ENCODE measurements at places on chromosomes 12 and 14. TPM values are rescaled to one million over a fixed set of nuclear protein-coding genes. Genes with fewer than 3 reads are reported as not detected.
A peak's percentile ranks its signal among the peaks of the same experiment; 100 is the strongest.

- H3K4me3 ChIP-seq, result no peak overlapping the region
- H3K27me3 ChIP-seq, result peaks cover 34% of the 10 kb centered on the region
- DNase-seq, result no peak
- no peaks in the 10 kb centered on the region for H3K4me1 ChIP-seq
These were observed 6.7 kb upstream of the KRT86 start for GRCh38 chr12:52267699-52268098.

GRCh38 chr12:25001311-25001710 lies 52.4 kb upstream of the BCAT1 start:
- H3K27ac ChIP-seq, result no peak overlapping the region
- H3K4me3 ChIP-seq, result no peak overlapping the region
- peaks cover 12% of the 10 kb centered on the region for H3K4me1 ChIP-seq
- no peaks in the 10 kb centered on the region for H3K36me3 ChIP-seq
- DNase-seq, result no peak
- H3K27me3 ChIP-seq, result no peaks in the 10 kb centered on the region

DNA sequence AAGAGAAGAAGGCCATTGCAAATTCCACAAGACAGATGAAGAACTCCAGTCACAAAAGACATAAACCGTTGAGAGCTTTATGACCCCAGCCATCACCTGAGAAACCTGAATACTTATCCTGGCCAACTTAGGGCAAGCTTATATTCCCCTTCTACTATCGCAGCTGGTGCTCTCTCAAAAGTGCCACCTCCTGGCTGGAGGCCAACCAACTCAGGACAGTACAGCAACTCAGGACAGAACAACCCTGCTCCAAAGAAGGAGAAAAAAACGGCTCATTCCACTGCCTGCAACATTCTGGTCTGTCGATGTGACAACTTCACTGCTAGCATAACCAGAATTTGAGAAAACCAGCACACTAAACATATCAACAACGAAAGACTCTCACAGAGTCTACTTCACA lies 9.7 kb upstream of the KRT6B start:
- H3K27me3 ChIP-seq, result peaks cover 43% of the 10 kb centered on the region
- H3K27ac ChIP-seq, result no peak overlapping the region
- no peaks in the 10 kb centered on the region for H3K36me3 ChIP-seq
- no peaks in the 10 kb centered on the region for H3K4me1 ChIP-seq

DNA sequence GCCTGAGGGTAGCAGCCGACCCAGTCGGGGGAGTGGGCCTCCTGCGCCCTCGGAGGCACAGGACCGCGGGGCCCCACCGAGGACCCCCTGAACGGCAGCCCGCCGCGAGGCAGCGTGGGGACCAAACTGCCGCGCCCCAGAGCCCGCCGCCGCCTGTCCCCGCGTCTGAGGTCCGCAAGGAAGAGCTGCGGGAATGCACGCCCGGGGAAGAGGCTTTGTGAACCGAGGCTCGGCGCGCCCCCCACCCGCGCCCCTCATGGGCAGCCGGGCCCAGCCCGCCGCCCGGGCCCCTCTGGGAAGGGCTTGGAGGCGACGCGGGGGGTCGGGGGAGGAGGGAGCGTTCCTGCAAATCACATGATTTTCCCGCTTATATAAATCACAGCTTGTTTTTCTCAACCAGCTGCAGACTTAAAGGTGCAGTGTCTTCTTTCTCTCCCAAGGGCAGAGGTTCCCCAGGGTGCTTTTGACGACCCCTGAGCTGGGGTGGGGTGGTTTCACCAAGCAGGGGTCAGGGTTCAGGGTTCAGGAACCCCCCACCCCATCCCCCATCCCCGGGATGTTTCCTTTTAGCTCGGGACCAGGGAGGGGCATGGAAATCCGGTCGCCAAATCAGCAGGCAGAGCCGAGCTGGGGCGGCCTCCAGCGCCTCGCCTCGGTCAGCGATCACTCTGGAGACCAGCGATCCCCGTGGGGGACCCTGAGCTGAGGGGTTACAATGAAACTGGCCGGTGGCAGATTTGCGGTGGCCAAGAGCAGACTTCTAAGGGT lies 44.7 kb upstream of the ATP23 start:
- no peak for DNase-seq
- H3K27ac ChIP-seq, result no peak overlapping the region
- peaks cover 44% of the 10 kb centered on the region for H3K4me1 ChIP-seq
- no peaks in the 10 kb centered on the region for H3K36me3 ChIP-seq

KRT71 gene
- not detected for total RNA-seq

- H3K4me3 ChIP-seq, result no peak overlapping the region
- no peak for DNase-seq
- H3K27me3 ChIP-seq, result peaks cover 46% of the 10 kb centered on the region
- H3K27ac ChIP-seq, result no peak overlapping the region
- no peaks in the 10 kb centered on the region for H3K4me1 ChIP-seq
These were observed 1.8 kb downstream of the GALNT9 start for GRCh38 chr12:132327336-132328171.

TGM1 gene
- 3.0 TPM for total RNA-seq

DNA sequence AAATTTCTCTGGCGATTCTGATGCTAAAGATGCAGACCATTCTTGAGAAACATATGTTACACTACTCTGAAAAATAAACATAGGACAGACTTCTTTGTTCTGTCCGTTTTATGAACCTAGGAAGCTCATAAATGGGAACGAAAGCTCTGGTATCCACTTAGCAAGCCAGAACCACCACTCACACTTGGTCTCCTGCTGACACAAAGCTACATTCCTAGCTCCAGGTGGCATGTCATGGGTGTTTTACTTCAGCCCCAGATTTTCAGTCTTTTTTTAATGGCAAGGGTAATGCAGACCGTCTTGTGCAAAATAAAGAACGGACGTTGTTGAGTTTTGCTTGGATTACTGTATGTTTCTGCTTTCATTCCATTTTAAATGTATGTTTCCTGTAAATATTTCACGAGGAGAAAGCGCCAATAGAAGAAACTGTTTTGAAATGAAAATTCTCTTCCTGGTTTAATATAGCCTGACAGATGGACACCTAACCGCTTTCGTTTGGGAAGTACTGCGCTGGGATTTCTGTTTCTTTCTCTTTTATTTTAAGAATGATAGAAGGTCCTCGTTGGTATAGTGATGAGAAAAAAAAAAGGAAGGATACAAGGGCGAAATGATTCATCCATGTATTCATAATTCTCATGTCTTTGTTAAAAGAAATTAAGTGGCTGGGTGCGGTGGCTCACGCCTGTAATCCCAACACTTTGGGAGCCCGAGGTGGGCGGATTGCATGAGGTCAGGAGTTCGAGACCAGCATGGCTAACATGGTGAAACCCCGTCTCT lies 871 bp upstream of the COQ5 start:
- no peaks in the 10 kb centered on the region for H3K27me3 ChIP-seq
- peak overlapping the region; percentile 99 for H3K27ac ChIP-seq
- DNase-seq, result no peak
- H3K4me1 ChIP-seq, result peaks cover 34% of the 10 kb centered on the region
- peaks cover 2% of the 10 kb centered on the region for H3K36me3 ChIP-seq
- H3K4me3 ChIP-seq, result peak overlapping the region; percentile 99

GRCh38 chr12:53502331-53502730 lies 1.2 kb downstream of the TARBP2 start:
- no peaks in the 10 kb centered on the region for H3K27me3 ChIP-seq
- H3K36me3 ChIP-seq, result peaks cover 2% of the 10 kb centered on the region
- no peak for DNase-seq
- peak overlapping the region; percentile 83 for H3K4me3 ChIP-seq
- peaks cover 34% of the 10 kb centered on the region for H3K4me1 ChIP-seq
- H3K27ac ChIP-seq, result peak overlapping the region; percentile 96

GRCh38 chr12:98574110-98574509 lies 19.4 kb upstream of the SLC25A3 start:
- H3K36me3 ChIP-seq, result no peaks in the 10 kb centered on the region
- no peak overlapping the region for H3K27ac ChIP-seq
- H3K4me1 ChIP-seq, result no peaks in the 10 kb centered on the region
- no peak overlapping the region for H3K4me3 ChIP-seq
- no peak for DNase-seq
- H3K27me3 ChIP-seq, result no peaks in the 10 kb centered on the region

GRCh38 chr14:68412505-68413465 lies 380.1 kb downstream of the ZFP36L1 start:
- H3K4me1 ChIP-seq, result peaks cover 11% of the 10 kb centered on the region
- no peak for DNase-seq
- no peaks in the 10 kb centered on the region for H3K36me3 ChIP-seq
- no peak overlapping the region for H3K4me3 ChIP-seq

DNA sequence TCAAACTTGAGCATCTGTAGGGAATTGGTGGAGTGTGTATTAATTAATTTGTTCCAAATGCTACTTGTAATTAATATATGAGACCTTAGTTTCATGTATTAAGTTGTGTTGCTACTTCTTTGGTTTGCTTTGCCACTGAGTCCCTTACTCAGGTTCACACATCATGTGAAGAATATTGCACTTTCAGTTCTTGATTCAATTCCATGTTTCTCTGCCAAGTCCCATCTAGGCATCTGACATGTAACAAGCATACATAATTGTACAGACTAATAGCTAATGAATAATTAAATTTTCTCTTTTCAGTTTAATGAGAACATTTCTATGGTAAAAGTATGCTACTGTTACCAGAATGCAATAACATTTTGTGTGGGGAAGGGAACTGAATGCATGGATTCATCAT lies 640.0 kb downstream of the TMTC2 start:
- H3K27me3 ChIP-seq, result no peaks in the 10 kb centered on the region
- DNase-seq, result no peak
- H3K36me3 ChIP-seq, result no peaks in the 10 kb centered on the region

GRCh38 chr14:101230161-101230850 lies 326.8 kb upstream of the RTL1 start:
- H3K36me3 ChIP-seq, result no peaks in the 10 kb centered on the region
- peaks cover 4% of the 10 kb centered on the region for H3K4me1 ChIP-seq
- H3K27ac ChIP-seq, result no peak overlapping the region
- H3K27me3 ChIP-seq, result no peaks in the 10 kb centered on the region
- no peak overlapping the region for H3K4me3 ChIP-seq
- peak; percentile 16 for DNase-seq

GRCh38 chr12:38911611-38912010 lies 6.2 kb upstream of the CPNE8 start:
- H3K4me1 ChIP-seq, result peaks cover 6% of the 10 kb centered on the region
- no peaks in the 10 kb centered on the region for H3K36me3 ChIP-seq
- H3K27me3 ChIP-seq, result peaks cover 10% of the 10 kb centered on the region

CCDC198 gene
- total RNA-seq, result not detected

DNAJC22 gene
- not detected for total RNA-seq

TBX3 gene
- total RNA-seq, result not detected

DNA sequence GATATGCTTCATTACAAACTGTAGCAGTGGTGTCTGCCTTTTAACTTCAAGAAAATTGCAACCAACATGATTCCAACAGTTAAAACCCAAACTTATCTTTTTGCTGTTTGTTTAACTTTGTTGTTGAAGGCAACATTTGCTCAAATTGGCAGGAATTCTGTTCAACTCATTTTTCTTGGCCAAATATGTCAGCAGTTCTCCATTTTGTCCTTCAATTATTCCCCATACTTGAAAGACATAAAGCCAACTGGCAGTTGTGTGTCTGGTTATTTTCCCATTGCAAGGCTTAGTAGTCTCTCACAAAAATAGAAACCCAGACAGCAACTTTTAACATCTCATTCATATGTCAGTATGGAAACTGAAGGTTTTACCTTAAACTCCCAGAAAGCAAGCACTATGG lies 146.3 kb downstream of the LRIG3 start:
- no peaks in the 10 kb centered on the region for H3K36me3 ChIP-seq
- no peak overlapping the region for H3K4me3 ChIP-seq
- no peaks in the 10 kb centered on the region for H3K4me1 ChIP-seq
- no peak overlapping the region for H3K27ac ChIP-seq
